CD4-positive, alpha-beta memory T cell (primary cell): ENCODE measurements at places on chromosomes 6 and 20.
A peak's percentile ranks its signal among the peaks of the same experiment; 100 is the strongest.

GRCh38 chr6:111105578-111105977, 18.3 kb downstream of the SLC16A10 start:
- DNase-seq: no peak

DNA sequence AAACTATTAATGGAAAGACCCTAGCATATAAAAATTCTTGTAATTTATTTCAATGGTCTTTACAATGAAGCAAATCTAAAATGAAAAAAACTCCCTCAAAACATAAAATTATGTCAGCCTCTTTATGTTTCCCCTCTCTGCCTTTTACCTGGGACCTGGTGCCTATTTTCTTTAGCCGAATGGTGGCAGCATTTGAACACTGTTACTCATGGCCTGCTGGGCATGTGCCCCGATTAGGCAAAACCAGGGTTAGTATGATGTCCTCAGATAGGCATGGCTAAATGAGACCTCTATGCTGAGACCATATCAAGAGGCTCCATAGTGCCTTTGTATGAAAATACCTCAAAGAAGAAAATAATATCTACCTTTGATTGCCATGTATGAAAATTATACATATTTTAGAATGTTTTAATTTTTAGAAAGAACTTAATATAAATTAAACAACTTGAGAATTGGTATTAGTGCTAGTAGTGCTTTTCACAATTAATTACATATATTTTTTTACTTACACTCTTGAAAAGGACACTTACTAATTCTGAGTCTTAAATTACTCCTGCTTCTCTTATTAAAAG, 22.5 kb upstream of the C6orf58 start:
- DNase-seq: no peak

DNA sequence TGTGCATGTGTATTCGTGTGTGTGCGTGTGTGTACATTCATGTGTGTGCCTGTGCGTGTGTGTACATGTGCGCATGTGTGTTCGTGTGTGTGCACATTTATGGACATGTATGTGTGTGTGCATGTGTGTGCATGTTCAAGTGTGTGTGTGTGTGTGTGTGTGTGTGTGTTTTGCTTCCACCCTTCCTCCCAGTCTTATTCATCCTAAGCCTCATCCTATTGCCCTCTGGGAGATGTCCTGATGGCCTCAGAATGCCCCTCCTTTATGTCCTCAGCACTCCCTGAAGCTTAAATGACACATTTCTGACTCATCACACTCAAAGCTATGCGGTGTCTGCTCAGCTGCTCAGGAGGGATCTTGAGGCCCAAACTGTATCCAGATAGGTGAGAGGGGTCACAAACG, 76.6 kb upstream of the CCDC167 start:
- no peak for DNase-seq

- no peak for DNase-seq
Measured at GRCh38 chr20:41133709-41134361, 3.5 kb upstream of the PLCG1 start.

GRCh38 chr20:14481863-14482262, 144.5 kb upstream of the FLRT3 start:
- DNase-seq: no peak

GRCh38 chr6:34723203-34723602, 26.6 kb upstream of the ILRUN start:
- no peak for DNase-seq

DNA sequence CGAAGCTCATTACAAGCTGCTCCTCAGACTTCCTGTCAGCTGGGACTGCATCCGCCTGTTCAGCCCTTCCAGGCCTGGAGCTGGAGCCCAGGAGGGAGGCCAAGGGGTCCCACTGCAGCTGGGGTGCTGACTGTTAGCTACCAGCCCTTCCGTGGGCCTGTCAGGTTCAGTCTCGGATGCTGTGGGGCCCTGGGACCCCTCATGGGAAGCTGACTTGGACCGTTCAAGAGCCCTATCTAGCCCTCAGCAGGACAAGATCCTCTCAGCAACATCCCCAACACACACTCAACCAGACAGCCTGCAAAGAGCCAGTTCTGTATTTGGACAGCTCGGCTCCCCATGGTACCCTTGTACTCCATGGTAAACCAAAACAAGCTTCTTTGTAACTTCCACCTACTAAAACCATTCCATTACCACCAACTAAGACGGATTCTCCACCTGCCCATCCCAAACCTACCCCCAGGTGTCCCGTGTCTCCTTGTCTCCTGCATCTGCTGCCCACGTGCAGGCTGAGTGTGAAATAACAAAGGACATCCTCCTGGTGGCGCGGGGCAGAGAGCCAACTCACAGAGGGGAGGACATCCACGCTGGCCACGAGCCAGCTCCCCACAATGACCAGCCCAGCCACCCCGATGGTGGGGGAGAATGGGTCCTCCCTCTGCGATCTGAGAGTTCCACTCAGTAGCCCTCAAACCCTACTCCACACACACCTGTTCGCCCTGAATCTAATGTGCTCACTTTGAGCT, 111.2 kb downstream of the TAF4 start:
- DNase-seq: no peak

GRCh38 chr6:166836785-166837718, 119.3 kb downstream of the RNASET2 start:
- no peak for DNase-seq

DNA sequence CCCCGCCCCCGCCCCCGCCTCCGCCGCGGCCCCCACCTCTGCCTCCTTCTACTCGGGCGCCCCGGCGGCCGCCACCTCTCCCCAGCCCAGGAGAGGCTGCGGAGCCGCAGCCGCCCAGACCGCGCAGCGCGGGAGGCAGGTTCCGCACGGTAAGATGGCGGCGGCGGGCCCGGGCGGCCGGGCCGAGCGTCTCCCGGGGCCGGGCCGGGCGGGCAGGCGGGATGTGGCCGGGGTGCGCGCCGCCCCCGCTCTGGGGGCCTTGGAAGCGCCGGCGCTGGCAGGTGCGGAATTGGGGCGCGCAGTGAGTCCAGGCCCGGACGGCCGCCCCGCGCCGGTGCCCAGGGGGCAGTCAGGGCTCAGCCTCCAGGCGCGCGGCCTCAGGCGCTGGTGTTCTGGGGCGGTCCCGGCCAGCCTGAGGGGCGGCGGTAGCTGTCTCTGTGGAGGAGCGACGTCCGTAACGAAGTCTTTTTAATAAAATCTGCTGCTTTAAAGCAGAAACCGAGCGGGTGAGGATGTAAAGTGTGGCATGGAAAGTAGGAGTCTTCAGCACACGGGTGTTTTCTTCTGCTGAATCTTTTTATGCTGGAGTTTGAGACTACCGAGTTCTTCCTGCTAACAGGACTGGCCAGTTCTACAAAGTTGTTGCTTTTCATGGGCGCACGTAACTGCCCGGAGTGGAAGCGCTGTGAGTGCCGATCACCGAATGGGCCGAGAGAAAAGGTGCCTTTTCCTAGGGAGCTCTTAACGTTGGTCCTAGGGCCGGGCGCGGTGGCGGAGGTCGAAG, at the start of gene GID8:
TSS of gene GID8 (plus strand) at position 43 of the 784 bp plus-strand sequence. CDS start 3,356 bp downstream, outside the sequence.
- DNase-seq: no peak

GRCh38 chr20:4802527-4802926, 80.8 kb downstream of the PRND start:
- no peak for DNase-seq

GRCh38 chr20:11394145-11394833, 523.4 kb upstream of the BTBD3 start:
- no peak for DNase-seq

DNA sequence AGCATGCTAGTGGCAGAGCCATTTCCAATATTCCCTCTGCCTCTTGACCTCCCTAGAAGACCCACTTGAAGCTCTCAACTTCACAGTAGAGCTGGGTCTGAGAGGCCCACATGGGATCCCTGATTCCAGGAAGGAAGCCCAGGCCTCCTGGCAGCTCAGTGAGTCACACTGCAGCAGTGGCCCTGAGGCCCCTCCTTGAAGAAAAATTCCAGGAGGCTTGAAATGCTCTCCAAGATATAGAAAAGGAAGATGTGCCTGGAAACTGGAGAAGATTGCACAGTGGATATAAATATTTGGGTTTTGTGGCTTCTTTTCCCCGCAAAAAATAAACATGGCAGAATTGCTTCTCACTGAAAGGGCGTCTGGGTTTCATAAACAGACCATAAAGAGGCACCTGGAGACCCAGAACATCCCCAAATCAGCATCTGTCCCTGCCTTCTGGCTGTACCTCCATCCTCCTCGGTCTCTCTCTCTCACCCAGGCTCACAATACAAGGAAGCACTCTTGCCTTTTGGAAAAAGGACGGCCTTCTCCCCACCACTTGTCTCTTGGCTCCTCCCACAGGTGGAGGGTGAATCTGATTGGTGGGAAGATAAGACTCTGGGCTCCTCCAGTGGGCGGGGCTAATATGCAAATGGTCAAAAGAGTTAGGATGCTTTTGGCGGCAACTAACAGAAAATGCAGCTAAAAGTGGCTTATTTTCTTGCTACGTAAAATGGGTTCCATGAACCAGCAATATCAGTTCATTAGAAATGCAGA, 200.0 kb upstream of the SULF2 start:
- no peak for DNase-seq

GRCh38 chr6:146472918-146473317, 70.7 kb upstream of the RAB32 start:
- DNase-seq: no peak

GRCh38 chr6:163826629-163827028, 412.1 kb downstream of the QKI start:
- DNase-seq: no peak

DNA sequence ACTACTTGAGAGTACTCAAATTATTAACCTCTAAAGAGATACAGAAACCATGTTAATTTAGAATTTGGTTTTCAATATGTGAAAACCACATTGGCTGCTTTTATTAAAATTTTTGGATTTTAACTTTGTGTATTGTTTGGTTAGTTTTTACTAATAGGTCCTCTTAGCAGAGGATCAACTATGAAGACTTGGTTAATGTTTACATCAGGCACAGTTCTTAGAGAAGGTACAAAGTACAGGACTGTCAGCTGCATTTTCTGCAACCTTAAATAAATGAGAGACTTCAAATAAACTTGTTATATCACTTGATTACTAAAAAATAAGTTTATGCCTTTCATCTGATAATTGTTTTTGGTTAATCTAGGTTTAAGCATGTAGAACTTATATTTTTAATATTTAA, 89.1 kb downstream of the PHF3 start:
- no peak for DNase-seq

GRCh38 chr6:132354517-132355167, 46.6 kb downstream of the MOXD1 start:
- peak; percentile 25 for DNase-seq

DNA sequence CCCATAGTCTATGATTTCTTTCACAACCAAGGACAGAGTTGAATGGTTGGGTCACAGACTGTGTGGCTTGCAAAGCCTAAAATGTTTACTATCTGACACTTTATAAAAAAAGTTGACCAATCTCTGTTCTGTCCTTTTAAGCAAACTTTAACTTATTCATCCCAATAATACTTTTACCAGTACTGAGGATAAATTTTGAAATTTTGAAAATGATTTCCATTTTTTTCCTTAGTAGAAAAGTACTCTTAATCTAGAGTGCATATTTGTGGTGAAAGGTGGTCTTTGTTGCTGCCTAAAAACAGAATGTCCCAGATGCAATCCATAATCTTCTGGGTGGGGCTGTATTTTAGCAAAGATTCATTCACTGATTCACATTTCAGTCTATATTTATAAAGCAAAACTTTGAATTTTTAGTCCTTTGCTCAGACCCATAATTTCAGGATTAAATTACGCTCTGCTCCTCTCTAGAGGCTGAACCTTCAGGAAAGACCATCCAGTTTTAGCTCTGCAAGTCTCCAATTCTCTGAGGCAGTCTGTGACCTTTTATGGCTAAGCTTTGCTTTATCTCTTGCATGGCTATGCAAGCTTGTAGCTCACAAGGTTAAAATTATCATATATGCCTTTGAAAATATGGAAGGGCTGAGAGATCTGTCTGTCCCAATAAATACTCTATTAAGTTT, 573.5 kb downstream of the COL12A1 start:
- DNase-seq: no peak

DNA sequence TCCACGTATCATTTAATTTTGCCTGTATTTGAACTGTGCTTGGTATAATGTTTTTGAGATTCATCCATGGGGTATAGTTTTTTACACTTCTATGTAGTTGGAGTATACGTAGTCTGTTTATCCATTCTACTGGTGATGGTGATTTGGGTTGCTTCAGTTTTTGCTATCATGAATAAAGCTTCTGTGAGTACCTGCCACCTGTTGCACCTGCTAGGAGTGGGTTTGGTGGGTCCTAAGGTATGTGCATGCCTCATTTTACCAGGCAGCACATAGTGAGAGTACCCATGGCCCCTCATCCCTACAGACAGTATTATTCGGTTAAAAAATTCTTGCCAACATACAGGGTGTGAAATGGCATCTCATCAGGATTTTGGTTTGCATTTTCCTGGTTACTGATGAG, 92.9 kb downstream of the DNAH8 start:
- no peak for DNase-seq

- no peak for DNase-seq
Measured at GRCh38 chr6:65988006-65988405, 281.0 kb upstream of the EYS start.

- DNase-seq: no peak
Measured at GRCh38 chr20:12966468-12967085, 42.2 kb upstream of the SPTLC3 start.

DNA sequence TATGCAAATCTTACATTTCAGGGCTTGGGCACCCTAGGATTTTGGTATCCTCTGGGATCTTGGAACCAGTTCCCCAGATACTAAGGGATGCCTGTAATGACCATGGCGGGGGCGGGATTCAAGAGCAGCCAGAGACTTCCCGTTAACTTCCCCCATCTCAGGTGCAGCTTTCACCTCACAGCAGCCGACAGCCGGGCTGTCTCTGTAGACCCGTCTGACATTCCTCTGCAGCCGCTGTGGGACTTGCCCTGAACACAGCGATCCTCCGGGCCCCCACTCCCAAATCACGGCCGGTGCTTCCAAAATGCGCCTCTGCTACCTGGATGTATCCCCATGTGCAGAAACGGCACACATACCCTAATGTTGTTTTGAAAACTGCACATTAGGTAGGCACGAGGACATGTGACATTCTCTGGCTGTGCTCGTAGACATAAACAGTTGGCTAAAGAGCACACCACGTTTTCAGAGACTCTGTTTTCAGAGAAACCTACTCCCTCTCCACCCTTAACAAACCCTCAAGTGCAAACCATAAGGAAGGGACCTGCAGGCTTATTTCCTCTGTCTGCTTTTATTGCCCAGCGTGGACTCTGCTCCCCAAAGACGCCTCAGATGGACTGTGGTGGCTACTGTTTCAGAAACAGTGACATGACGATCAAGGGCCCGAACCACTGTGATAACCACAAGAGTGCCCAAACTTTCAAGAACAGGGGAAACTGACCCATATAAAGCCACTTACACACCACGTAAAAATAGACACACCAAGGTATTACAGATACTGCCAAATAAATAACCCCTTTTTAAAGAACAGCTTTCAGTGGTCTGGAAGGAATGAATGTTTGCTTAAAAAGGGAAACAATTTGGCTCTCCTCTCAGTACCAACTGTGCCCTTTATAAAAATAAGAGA, 72.9 kb upstream of the FOXC1 start:
- no peak for DNase-seq

GRCh38 chr20:38369389-38369788, 23.1 kb downstream of the LBP start:
- no peak for DNase-seq

GRCh38 chr20:50916934-50917333, 14.3 kb downstream of the ADNP start:
- DNase-seq: no peak

- no peak for DNase-seq
Measured at GRCh38 chr20:1001911-1002681, at the start of gene RSPO4. TSS of gene RSPO4 (minus strand) at chr20:1002311. CDS start at chr20:1002164, 147 bp downstream.
